ENCODE measurements at places on chromosomes 5 and 9. TPM values are rescaled to one million over a fixed set of nuclear protein-coding genes. Genes with fewer than 3 reads are reported as not detected.

SHISAL2B gene
- not detected for total RNA-seq

SPINK7 gene
- total RNA-seq: not detected

CTSV gene
- total RNA-seq: 0.73 TPM

RFX3 gene
- total RNA-seq: 13.8 TPM

SV2C gene
- total RNA-seq: 0.33 TPM

GRIA1 gene
- total RNA-seq: not detected

SPATA31A3 gene
- not detected for total RNA-seq
